Substantia nigra (tissue), 51 donors: ENCODE measurements at places on chromosomes 1 and 21.

DNA sequence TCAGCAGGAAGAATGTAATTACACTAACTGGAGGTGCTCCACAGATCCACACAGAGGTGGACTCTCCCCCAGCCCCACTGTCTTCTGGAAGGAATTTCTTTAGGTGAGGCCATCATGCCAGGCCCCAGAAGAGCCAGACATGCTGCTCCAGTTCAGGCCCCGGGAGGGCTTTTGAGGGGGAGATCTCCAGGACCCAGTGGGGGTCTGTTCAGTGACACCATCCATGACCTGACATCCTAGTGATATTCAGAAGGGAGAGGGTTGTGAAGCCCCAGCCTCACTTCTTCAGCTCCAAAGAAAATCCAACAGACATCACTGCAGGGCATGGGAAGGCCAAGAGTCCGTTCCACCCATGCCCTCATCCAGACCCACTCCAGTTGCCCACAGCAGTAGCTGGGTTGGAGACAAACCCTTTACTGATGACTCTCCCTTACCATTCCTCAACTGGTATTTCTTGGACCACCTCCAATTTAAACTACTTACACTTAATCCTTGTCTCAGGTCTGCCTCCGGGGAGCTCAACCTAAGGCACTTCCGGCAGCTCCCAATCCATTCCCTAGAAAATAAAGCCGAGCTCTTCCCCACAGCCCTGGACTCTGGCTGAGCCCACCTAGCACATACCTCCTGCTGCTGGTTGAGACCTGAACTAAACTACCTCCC is 39.2 kb downstream of the CSMD2 start:
- DNase-seq = no peak

GRCh38 chr1:234961456-234962339 is 166.9 kb downstream of the TOMM20 start:
- no peak for DNase-seq

GRCh38 chr1:236007781-236008180 is 57.1 kb downstream of the NID1 start:
- DNase-seq = no peak

DNA sequence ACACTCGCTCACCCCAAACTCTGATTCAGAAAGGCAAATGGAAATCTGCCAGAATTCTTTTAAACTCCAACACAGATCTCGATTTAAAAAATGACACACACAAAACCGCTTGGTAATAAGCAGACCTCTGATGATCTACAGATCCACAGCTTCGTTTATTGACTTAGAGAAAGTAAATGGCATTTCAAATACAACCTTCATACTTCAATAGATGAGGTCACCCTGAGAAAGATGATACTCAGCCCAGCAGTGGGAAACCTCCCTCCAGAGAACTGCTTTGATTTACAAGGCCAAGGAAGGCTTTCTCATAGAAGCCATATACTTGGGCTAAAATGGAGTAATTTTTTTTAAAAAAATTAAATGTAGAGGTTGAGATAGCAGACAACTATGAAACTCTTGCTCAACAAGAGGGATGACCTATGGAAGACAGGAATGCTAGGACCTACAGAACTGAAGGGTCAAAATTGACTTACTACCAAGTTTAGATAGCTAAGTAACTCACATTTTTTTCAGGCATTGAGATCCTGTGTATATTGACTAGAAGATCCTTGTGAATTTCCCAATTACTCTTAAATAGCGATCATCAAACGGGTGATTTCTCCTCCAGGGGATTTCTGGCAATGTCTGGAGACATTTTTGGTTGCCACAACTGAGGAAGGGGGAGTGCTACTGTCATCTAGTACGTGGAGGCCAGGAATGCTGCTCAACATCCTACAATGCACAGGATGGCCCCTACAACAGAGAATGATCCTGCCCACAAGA is 143.9 kb downstream of the CLIC6 start:
- no peak for DNase-seq

- no peak for DNase-seq
Measured at GRCh38 chr1:65225179-65225578, 77.2 kb downstream of the AK4 start.
